Hepatic stellate cell (primary cell): ENCODE measurements at places on chromosomes 6 and 20.

- no peak for DNase-seq
Measured at GRCh38 chr20:57840504-57841296, 130.9 kb upstream of the PMEPA1 start.

GRCh38 chr6:161393839-161394364 is 120.0 kb upstream of the AGPAT4 start:
- peak; percentile 72 for DNase-seq

DNA sequence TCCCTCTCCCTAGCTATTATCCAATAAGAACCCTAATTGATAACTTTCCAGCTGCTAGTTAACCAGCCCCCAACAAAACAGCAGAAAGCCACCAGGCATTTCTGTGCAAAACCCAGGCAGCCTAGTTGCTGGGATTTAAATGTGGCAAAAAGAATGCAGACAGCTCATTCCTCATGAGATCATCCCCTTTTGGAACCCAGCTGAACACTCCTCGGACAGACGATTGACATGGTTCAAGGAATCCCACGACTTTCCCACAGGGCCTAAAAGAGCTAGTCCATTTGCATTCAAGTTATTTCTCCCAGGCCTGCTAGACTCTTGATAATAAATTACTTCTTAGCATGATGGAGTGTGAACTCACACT is 24.0 kb downstream of the JAG1 start:
- no peak for DNase-seq

- DNase-seq = no peak
Measured at GRCh38 chr6:151025076-151025475, 159.6 kb downstream of the MTHFD1L start.

GRCh38 chr20:40657526-40657925 is 31.5 kb downstream of the MAFB start:
- no peak for DNase-seq

- no peak for DNase-seq
Measured at GRCh38 chr6:168280899-168281245, 38.7 kb downstream of the DACT2 start.

- DNase-seq = no peak
Measured at GRCh38 chr20:25643716-25644115, 19.9 kb upstream of the NANP start.

DNA sequence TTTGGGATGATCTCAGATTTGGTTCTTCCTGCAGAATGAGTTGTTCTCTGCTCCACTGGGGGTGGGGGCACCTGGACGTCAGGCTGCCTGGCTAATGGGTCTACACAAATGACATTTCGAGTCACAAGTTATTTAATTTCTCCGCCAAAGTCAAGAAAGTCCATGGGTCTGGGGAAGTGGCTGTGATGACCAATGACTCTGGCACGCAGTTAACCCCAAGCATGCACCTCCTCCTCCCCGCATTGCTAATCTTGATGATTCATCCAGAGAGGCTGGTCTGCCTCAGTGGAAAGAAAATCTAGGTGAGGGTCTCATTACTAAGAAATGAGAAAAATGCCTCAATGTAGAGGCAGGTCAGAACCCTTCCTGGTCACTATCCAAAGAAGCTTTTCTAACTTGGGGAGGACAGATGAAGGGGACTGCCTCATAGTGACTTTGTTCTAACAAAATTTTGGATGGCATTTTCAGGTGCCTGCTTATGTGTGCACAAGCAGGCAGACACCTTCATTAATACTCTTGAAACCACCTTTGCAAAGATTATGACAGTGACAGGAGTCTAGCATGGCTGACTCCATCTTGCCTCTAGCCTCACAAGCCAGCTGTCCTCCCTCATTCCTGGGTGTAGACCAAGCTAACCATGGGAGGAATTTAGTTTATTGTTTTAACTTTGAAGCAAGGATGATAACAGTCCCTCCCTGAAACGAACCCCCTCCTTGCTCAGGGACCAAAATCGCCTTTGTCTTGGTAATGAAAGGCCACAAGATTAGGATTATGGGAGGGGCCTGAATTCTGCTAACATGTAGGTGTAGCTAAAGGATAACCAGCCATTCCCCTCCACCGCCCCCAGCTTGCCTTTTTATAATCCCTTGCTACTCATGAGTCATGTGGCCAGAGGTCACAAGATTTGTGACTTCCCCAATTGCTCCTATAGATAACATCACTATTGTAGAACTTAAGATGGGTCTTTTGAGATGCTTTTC is 98.6 kb upstream of the MRPS10 start:
- peak; percentile 82 for DNase-seq

DNA sequence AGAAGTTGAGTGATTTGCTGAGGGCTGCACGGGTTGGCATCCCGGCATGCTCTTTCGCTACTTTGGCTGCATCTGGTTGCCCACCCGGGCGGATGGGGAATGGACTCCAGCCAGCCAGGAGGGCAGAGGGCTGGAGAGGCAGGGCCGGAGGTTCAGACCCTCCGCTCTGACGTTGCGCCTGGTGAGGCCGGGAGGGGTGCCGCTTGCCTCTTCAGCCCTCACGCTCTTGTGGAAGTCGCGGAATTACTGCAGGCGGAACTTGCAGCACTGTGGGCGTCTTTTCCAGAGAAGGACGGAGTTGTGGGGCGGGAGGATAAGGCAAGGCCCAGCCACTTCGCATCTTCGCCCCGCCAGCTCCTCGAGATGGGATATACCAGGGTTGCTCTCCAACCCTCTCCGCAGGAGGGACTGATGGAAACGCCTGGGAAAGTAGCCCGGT is 656 bp downstream of the RTEL1 start:
- peak; percentile 60 for DNase-seq

GRCh38 chr20:51641866-51642265 is 99.3 kb upstream of the NFATC2 start:
- DNase-seq = no peak

DNA sequence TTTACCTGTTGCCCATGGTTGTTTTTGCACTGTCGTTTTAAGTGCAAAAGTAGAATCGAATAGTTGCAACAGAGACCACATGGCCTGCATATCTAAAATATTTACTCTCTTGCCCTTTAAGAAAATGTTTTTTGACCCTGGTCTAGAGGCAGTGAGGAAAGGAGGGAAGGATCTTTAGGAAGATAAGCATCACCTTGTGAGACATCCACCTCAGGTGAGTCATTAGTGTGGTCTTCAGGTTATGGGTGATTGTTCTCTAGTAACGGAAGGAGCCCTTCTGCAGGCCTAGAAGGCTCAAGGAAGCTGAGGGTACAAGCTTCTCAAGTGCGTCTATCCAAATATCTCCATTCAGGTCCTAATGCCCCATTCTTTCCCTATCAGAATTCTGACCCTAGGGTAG is 6.6 kb upstream of the RAB44 start:
- no peak for DNase-seq

DNA sequence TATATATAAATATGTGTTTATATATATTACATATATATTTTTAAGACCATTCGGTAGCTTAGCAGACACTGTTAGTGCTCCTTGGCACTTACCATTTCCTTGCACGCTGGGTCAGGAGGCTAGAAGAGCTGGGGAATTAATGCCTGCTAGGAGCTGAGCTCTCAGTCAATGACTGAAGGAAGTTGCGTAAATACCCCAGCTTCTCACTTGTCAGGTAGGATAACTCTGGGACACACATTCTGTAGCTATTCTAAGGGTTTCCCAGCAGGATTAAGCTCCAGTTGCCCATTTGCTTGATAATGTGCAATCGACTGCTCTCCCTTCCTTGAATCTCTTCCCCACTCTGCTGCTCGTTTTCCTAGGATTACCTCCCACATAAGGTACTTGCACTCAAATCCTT is 15.7 kb upstream of the DNAAF9 start:
- DNase-seq = no peak

- no peak for DNase-seq
Measured at GRCh38 chr20:17418737-17419136, 112.4 kb downstream of the BFSP1 start.

GRCh38 chr20:44435630-44436335 is 39.9 kb upstream of the TTPAL start:
- no peak for DNase-seq

- no peak for DNase-seq
Measured at GRCh38 chr20:36836591-36837269, 39.2 kb upstream of the TLDC2 start.

DNA sequence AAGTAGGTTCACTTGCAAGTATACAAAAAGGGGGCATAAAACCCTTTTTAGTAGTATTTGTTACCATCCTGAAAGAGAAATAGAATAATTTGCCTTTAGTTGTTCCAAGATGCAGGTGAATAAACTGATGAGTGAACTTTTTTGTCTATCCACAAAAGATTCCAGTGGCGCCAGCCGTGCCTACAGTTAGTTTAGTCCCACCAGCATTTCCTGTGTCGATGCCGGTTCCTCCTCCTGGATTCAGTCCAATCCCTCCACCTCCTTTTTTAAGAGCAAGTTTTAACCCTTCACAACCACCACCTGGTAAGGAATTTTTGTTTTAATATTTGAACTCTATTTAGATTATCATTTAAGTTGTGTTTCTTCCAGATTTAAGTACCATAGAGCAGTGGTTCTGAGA is 90.9 kb downstream of the SCAF8 start:
- DNase-seq = no peak

DNA sequence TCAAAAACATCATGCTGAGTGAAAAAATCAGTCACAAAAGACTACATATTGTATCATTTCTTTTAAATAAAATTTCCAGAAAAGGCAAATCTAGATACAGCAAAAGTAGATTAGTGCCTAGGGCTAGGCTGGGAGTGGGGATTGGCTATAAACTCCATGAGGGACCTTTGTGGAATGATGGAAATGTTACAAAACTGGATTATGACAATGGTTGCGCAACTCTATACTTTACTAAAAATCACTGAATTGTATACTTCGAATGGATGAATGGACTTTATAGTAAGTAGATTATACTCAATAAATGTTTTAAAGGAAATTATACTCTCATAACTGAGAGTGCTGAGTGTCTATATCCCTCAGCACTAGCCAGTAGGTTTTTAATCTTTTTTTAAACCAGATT is 4.3 kb downstream of the HMGN3 start:
- DNase-seq = no peak

DNA sequence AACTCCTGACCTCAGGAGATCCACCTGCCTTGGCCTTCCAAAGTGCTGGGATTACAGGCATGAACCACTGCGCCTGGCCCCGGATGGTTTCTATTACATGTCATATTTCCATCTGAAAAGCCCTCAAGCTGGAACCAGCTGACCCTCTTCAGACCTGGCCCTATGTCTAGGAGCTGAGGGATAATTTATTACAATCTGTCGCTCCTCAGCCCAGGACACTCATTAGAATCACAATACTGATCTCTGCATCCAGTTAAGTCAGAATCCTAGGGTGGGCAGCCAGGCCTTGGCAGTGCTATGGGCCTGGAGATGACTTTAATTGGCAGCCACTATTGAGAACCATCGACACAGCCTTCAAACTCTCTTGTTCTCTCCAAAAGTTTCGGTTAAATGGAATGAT is 162.6 kb upstream of the SNX9 start:
- DNase-seq = no peak

DNA sequence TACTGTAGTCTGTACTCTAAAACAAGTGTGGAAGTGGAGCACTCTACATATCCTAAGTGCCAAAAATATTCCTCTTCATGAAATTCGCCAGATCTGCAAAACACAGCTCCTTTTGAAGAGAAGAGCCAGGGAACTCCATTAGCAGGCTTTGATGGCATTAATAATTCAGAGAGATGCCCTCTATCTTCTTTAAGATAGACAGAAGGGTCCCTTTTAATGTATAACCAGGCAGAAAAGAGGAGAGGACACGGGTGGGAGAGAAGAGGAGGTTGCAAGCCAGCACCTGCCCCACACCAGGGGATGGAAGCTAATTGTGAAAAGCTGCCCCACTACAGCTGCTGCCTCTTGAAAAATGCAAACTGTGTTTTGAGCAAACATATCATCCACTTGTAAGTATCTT is 3.7 kb upstream of the RFPL4B start:
- DNase-seq = no peak

- DNase-seq = no peak
Measured at GRCh38 chr6:45036103-45036502, 292.0 kb upstream of the RUNX2 start.

GRCh38 chr6:158000530-158001307 is 19.1 kb downstream of the SYNJ2 start:
- no peak for DNase-seq

- no peak for DNase-seq
Measured at GRCh38 chr6:162332365-162332764, 395.2 kb downstream of the PRKN start.

GRCh38 chr20:3553663-3554062 is 82.8 kb downstream of the ATRN start:
- no peak for DNase-seq

DNA sequence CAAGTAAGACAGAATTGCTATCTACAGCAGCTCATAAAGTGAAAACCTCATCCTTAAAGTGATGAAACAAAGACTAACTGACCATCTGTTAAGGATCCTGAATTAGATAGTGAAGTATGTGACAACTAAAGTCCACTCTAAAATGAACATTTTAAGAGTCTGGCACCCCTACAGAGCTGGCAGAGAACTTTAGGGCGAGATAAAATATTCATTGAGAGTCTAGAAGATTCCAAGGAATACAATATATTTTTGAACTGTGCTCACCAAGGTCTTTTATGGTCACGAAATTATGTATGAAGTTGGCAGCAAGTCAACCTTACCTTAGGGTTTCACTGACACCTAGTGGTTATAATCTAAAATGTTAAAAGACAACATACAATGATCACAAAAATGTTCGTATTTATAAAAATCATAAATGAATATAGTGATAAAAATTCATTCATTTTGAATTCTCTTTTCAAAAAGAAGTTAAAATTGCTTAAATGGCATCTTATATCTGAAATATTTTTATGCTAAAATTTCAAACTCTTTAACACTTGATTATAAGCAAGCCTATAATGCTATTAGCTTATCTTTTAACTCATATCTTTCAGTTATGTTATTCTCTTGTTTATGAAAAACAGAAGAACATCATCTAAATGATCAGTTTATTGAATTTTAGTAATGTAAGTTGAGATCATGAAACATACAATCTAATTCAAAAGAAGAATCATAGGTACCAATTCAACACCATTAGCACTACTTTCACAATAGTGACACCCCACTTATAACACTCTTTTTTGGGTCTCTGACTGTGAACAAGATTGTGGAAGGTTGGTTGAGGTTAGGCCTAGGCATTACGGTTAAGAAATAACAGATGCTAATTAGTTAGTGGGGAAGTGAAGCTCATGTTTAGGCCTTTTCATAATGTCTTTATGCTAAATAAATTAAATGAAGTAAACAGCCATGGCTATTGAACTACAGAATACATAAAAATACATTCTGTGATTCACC is 27.5 kb downstream of the RSPH3 start:
- peak; percentile 19 for DNase-seq

GRCh38 chr20:59025086-59025485 is 5.9 kb downstream of the TUBB1 start:
- DNase-seq = no peak

DNA sequence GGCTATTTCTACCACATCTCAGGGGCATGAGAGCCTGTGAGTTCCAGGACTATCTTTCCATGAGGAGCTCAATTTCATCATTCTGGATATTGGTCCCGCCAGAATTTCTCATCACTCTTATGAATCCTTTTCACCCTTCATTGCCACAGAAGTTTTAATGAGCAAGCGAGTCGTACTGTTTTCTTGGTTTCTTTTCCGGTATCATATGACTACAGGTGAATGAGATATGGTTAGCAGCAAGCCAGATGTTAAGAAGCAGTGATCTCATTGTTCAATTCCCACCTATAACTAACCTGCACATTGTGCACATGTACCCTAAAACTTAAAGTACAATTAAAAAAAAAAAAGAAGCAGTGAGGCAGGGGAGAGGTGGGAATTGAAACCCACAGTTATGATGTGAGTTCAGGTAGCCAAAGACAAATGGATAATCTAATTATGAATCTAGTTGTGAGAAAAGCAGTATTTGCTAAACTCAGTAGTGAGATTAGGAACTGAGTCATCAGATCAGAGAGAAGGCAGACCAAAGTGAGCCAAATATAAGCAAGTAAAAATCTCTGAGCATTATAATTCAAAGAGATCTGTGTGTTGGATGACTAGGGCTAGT is 78.0 kb upstream of the ELOVL5 start:
- DNase-seq = no peak
